ENCODE measurements at places on chromosomes 7 and 10.

DNA sequence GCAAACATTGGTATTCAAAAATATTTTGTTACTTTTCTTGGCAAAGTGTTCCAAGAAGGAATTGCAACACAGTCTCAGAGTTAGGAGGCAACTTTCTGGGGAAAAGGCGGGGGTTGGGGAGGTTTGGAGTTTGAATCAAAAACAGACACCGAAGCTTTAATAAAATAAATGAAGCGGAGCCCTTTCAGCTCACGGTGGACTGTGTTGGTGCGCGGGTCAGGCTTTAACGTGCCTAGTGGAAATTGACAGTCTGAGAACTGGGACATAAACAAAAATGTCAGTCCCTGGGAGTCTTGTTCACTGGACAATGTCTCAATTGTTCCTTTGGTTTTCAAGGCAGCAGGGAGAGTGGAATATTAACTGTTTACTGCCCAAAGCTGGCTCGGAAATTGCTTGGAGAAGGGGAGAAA lies 109.3 kb downstream of the TCF7L2 start:
- DNase-seq, result no peak

- DNase-seq, result no peak
Measured at GRCh38 chr7:68078157-68078710, 1081.6 kb downstream of the TYW1 start.

GRCh38 chr7:137110535-137110934 lies 233.0 kb downstream of the PTN start:
- no peak for DNase-seq

DNA sequence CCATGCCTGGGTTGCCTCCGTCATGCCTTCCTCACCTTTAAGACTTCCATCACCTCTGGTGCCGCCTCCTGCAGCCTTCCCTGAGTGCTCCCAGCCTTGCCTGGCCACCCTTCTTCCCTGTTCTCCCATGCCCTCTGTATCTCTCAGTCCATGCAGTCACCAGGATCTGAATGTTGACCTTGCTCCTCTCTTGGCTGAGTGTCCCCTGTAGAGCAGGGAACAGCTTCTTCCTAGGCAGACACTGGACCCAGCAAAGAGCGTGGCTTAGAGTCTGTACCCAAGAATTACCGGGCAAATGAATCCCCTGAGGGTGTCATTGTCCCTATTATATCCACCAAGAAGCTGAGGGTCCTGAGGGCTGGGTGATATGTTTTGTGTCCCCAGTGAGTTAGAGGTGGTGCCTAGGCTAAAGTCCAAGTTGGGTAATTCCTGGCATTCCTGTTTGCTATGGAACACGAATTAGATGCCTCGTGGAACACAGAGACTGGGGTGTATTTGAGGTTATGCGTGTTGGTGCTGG lies 505.6 kb downstream of the RPS24 start:
- DNase-seq, result no peak

DNA sequence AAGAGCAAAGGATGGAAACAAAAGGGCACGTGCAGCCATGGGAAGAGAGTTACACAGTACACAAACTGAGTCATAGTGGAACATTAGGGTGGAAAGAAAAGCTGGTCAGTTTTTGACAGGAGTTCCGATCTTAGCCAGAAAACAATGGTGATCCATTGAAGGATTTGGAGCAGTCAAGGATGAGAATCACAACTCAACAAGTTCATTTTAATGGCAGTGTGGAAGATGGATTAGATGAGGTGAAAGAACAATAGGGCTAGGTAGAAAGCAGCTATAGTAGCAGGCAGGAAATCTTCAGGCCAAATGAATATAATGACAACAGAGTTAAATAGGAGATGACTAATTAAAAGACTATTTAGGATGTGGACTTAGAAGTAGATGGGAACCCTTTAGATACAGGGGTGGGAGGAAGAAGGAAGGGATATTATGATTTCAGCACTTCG lies 136.3 kb downstream of the DOCK4 start:
- no peak for DNase-seq

- no peak for DNase-seq
Measured at GRCh38 chr10:5434017-5434753, 21.8 kb downstream of the NET1 start.

GRCh38 chr10:70558871-70559810 lies 43.4 kb downstream of the PRF1 start:
- peak; percentile 83 for DNase-seq

GRCh38 chr7:600149-601035 lies 80.7 kb upstream of the PDGFA start:
- DNase-seq, result no peak
